Activated CD8-positive, alpha-beta T cell treated with anti-CD3 and anti-CD28 coated beads, Interleukin-2, amount 10 ng/mL, durations not matched to agents 7 days and 5 days (primary cell): ENCODE measurements at places on chromosomes 3 and 15. TPM values are rescaled to one million over a fixed set of nuclear protein-coding genes. Genes with fewer than 3 reads are reported as not detected.
A peak's percentile ranks its signal among the peaks of the same experiment; 100 is the strongest.

The MKRN3 gene
- 1.5 TPM for total RNA-seq

The ZNF502 gene
- 4.0 TPM for total RNA-seq

GRCh38 chr15:85443593-85444087, 63.2 kb downstream of the AKAP13 start:
- peak; percentile 51 for DNase-seq

DNA sequence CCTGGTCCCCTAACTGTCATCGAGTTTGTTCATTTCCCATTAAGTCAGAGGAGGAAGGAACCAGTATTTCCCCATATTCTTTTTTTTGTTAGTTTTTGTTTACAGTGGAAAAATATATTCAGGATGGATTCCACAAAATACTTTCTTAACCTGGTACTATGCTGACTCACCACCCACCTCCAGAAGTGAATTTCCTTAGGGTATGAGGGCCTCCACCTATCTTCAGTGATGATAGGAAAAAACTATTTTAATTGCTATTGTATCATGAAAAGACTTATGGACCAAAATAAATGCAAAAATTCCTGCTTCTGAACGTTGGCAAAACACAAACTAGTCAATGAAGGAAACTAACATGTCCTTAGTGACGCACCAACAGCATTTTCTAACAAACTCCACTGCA, 64.2 kb upstream of the FOXP1 start:
- no peak for DNase-seq

The STRA6 gene
- not detected for total RNA-seq

- no peak for DNase-seq
Observed at GRCh38 chr3:183296944-183297343, 43.9 kb downstream of the B3GNT5 start.

The FOXL2NB gene
- total RNA-seq = not detected

DNA sequence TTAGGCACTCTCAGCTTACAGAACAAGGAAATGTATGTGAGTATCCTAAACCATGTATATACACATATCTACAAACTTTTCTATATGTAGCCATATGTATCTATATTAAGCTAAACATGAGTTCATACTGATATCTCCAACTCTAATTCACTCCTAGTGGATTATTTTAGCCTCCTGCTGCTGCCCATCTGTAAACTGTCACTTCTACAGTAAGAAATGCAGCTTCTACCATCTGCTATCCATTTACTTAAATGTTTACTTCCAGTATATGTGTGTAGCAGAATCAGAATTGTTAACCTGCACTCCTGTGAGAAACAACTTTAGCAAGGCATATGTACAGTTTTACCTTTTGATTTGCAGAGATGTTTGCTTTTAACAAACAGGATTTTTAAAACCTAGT, 478.5 kb upstream of the CBLB start:
- no peak for DNase-seq

GRCh38 chr3:52240886-52241370, 2.0 kb upstream of the TWF2 start:
- no peak for DNase-seq

DNA sequence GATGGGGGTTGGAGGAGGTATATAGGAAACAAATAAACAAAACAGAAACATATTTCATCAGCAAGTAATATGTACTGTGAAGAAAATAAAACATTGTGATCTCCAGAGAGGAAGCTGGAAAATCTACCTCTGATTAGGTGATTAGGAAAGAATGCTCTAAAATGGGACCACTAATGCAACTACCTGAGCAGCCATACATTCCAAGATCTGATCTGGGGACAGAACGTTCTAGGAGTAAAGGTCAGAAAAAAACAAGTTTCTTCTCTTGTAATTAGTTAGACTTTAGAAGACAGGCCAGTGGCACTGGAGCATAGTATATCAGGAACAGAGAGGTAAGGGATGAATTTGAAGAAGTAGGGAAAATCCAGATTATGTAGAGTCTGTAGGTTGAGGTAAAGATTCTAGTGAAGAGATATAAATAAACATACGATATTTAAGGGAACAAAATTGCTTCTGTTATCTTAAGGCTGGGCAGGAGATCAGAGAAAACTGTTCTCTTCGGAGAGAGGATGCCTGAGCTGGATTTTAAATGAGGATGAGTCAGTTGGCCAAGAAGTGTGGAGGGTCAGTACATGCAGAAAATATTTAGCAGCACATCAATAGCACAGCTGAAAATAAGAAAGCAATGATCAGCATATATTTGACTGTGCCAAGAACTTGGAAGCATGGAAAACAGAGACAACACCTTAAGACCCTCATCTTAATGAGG, 429.5 kb downstream of the NLGN1 start:
- no peak for DNase-seq

The P2RY1 gene
- 0.44 TPM for total RNA-seq

DNA sequence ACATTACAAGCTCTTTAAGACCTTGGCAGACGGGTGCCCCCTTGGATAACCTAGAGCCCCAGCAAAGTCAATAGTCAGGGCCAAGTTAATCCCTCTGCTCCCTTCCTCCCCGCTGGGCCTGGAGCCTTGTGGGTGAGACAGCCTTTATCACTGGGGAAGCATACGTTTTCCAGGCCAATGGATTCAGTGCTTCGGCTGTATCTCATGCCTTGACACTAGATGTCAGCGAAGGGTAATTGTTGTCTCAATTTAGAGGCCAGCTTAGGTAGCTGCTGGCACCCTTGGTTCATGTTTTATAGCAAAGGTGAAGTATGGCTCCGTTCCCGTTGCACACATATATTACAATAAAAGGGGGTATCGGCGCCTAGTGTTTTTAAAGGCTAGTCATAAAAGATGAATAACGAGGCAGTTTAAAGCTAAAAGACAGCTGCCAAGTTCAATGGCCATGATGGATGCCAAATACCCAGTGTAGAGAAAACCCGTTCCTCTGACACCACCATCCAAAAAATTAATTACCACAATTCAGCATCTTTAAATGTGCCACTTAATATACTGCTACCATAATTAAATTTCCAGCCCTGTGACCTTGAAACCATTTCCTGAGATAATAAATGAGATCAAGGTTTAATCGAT, 52.3 kb upstream of the BNIP2 start:
- no peak for DNase-seq

- DNase-seq = no peak
Observed at GRCh38 chr15:60162251-60162967, 158.3 kb downstream of the FOXB1 start.

DNA sequence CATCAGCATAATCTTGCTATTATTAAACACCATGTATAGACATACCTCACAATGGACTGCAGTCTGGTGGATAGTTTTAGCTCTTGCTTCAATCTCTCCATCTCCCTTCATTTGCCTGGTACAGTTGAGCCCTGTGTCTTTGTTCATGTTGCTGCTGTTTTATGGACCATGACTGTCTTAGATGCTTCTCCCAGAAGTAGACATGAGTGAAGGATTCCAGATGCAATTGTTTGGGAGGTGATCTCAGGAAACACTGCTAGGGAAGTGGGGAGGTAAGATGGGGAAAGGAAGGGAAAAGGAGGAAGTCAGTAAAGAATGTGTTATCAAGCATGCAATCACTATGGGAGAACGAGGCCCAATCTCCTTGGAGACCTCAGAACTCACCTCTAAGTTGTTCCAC, 36.3 kb upstream of the CTNNB1 start:
- DNase-seq = no peak

The MUC4 gene
- 0.05 TPM for total RNA-seq

GRCh38 chr3:24963762-24964625, 464.1 kb upstream of the RARB start:
- no peak for DNase-seq
